ENCODE measurements at places on chromosomes 6 and 20.

DNA sequence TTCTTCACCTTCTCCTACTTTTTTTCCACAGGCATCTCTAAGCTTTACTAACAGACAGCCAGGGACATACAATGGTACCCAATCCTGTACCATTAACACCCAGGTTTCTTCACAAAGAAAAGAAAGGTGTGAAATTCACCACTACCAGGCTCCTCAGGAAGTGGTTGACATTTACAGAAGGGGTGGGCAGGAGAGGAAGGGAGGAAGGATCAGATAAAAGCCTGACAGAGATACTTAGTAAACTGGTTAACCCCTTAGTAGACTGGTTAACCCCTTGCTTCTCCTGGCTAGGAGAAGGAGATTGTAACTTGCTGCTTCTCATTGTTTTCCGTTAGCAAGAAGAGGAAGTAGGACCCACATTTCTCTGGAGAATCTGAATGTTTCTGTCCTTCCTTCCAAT, 7.2 kb downstream of the SAMD3 start:
- no peak for DNase-seq

DNA sequence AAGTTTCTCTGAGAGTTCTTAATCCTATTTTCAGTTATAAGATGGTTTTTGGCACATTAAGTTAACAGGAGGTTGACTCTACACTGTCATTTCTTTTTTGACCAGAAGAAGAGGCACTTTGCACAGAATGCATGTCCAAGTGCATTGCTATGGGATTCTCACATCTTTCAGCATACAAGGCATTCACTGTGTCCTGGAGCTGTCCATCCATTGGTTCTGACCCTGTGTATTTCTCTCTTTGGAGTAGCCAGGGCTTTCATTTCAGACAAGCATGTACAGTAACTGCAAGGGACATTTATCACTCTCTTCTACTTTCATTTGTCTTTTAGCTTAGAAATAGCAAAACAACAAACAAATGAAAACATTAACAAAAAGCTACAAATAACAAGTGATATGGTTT, 275.1 kb upstream of the IMPG1 start:
- DNase-seq, result no peak

DNA sequence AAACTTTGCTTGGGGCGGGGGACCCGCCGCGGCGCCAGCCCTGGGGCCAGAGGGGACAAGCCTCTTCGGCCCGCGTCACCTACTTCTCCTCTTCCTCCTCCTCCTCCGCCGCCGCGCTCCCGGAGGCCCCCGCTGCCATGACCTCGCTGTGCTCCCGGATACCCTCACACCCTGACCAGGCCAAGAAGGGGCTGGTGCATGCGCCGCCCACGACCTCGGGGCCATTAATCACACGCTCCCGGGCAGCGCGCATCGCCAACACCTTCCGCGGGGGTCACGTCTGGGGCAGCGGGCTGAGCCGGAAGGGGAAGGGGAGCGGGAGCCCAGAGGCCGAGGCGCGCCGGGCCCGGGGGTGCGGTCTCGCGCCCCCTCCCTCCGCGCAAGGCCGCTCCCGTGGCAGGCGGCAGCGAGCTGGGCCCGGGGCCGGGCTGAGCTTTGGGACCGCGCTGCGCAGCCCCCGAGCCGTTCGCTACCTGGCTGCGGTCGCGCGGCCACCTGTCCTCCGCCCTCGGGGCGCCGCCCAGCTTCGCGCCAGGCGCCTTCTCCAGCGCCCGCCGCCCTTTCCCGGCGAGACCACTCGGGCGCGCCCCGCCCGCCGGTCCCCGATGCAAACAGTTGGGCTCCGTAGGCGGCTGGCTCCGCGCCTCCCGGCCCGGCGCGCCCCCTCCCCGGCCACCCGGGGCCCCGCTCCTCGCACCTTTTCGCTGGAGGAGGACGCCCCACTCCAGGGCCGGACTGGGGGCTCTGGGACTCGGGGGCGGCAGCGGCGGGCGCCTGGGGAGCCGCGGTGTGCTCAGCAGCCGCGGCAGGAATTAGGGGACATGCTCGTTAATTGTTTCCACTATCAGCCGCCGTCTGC, 575 bp upstream of the CNR1 start:
- DNase-seq, result peak; percentile 40

DNA sequence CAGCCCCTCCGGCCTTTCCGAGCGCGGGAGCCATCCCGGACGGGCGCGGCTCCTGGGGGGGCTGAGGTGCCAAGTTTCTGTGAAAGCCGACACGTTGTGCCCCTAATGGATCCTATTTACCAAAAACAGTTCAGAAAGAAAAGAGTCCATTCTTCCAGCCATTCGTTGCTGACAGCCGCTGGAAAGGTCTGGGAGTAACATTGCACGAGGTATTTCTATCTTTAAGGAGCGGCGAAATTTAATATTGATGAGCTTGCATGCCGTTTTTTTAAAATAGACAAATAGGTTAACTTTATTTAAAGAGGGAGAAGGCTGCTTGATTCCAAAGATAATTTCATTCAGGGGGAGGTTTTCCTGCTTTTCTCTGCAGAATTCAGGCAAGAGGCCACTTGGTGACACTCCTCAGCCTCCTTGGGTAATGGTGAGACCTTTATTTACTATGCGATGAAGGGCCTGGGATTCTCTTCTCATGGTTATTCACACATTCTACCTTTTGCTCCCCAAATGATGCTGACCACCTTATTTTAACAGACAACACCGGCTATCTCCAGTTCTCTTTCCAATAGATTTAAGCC, 988 bp downstream of the TIAM2 start:
- peak; percentile 60 for DNase-seq

DNA sequence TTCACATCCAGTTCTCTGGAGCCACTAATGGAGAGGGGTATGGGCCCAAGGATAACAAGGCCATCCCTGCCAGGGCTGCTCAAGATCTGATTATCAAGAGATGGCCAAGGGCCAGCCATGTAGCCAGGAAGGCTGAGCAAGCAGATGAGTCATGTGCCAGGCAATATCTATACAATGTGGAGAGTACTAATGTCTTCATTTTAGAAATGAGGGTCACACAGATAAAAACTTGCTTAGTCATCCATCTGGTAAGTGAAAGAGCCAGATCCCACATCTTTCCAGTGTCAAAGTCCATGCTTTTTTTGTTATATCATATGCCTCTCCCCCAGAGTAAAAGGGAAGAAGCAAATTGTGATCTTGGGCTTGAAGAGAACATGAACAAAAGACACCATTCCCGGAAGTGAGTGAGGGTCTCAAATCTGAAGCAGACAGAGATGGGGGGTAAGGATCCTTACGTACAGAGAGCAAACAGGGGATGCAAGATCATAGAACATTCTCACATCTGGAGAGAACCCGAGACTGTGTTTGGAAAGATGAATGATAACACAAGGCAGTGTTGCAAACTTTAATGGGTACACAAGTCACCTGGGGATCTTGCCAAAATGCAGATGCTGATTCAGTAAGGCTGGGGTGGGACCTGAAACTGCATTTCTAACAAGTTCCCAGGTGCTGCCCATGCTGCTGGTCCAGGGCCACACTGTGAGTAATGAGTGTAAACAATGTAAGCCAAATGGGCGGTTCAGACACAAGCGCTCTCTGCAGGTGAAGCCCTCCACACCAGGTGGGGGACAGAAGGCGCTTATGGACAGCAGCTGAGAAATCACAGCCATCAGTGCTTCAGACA, 20.0 kb upstream of the GSTA3 start:
- peak; percentile 71 for DNase-seq

- DNase-seq, result no peak
These were observed 3.0 kb downstream of the BAK1 start for GRCh38 chr6:33577106-33577535.

- peak; percentile 58 for DNase-seq
These were observed 46.7 kb downstream of the TIAM2 start for GRCh38 chr6:155041741-155042279.

DNA sequence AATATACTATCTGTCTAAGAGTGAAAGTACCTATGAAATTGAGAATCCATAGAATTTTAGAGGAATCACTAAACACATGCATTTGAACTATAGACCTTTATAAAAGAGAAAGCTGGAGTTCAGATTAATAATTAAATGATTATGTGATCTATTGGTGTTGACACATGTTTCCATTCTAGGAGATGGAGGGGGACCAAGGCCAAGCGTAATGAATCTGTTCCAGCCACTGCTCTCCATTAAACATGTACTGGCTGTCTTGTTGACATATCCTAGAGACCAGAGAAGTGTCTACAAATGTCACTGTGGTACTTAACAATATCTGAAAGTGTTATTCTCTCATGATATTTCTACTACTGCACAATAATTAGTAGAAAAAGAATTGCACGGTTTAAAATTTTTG, 432.4 kb downstream of the BMP2 start:
- DNase-seq, result no peak

GRCh38 chr6:159212028-159212427, 42.8 kb downstream of the FNDC1 start:
- peak; percentile 32 for DNase-seq

GRCh38 chr6:108581237-108581931, 20.7 kb downstream of the FOXO3 start:
- peak; percentile 81 for DNase-seq
